ENCODE measurements at places on chromosomes 3 and 15.

DNA sequence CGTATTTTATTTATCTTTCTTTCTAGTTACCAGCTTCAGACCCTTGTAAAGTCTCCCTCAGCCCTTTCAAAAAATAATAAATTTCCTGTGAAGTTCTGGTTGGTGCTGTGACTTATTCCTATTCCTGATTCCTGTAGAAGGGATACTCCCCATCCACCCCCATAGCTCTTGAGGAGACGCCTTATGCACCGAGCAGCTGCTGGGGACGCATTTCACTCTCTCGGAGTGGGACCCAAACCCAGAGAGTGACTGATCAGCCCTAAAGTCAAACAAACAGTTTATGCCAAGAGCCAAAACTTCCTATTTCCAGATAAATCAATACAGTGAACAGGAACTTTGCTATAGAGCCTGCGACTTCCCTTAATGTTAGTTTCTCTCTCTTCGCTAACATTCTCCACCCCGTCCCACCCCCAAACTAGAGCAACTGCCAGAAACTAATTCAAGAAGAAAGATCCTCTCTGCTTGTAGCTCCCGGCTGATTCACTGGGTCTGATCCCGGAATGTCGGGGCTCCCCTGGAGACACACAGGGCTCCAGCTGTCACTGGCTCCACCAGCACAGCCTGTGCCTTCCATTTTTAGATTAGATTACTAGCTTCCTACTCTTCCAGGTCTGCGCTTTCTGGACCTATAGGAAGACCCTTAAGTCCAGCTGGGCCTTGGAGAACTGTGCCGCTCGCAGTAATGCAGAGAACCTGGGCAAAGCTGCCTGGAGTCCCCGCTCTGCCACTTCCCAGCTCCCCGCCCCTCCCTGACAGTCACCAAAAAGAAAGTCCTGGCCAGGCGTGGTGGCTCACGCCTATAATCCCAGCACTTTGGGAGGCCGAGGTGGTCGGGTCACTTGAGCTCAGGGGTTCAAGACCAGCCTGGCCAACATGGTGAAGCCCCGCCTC is 45.2 kb downstream of the KLHL25 start:
- no peak for DNase-seq

GRCh38 chr15:67784090-67784781 is 41.1 kb upstream of the SKOR1 start:
- no peak for DNase-seq

DNA sequence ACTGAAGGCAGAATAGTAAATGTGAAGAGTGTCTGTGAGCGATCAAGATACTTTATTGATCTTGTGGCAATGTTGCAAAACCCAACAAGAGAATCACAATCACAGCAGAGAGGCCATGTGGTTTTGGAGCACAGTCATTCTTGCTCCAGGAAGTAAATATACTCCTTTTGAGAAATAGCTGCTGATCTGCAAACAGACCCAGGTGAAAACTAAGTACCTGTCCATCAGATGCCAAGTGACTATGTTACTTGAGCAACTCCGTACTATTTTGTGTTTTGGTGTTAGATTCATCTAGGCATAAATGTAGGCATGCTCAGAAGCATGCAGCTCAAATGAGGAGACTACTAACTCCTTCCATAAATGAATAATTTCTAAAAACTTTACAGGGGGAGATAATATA is 627.9 kb downstream of the ZBBX start:
- no peak for DNase-seq

GRCh38 chr3:186248850-186249249 is 113.2 kb downstream of the DGKG start:
- DNase-seq = no peak

DNA sequence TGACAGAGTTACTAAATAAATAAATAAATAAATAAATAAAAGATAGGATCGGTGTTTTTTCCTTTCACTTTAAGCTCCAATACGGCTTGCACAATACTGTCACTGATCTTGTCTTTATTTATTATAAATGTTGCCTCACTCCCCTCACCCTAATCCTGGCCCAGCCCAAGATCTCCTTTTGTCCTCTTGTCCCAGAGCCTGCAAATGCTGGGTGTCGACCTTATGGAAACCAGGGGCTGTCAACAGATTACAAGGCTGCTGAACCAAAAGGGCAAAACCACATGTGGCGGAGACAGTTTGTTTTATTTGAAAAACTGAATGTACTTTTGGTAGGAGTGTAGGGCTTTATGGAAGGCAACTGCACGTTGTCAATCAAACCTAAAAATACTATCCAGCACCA is 75.9 kb downstream of the RFTN1 start:
- no peak for DNase-seq

DNA sequence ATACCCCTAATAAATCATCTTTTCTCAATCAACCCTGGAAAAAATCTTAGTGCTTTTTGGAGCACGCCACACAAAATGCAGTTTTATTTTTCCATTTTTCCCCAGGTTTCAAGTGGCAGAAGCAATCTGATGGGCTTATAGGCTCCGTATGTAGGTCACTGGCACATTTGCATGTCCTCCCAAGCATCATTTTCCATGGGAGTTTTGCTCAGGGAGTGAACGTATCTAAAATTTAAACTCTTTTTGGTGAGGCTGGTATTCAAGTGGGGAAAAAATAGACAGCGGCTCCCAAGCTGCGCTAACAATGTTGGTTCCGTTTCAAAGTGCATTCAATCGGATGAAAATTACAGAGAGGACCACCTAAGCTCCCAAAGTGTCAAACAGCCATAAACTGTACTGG is 233.4 kb downstream of the MEX3B start:
- no peak for DNase-seq

DNA sequence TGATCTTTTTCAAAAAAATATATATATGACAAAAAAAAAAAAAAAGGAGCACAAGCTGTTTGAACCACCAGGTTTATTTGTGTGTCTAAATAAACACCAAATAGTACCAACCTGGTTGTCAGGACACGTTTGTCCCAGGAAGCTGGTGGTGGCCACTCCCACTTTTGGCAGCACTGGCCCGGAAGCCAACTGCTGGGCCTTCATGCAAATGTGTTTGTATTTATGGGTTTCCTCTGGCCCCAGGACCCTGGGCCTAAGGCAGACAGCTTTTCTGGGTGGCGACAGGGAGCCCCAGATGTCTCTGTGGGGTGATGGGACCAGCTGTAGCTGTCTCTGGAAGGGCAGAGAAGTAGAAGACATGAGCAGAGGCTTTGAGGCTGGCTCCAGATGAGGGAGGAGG is 31.6 kb downstream of the PRKCD start:
- DNase-seq = no peak
